Fibroblast of skin of scalp (primary cell): ENCODE measurements at places on chromosomes 16 and 17.

DNA sequence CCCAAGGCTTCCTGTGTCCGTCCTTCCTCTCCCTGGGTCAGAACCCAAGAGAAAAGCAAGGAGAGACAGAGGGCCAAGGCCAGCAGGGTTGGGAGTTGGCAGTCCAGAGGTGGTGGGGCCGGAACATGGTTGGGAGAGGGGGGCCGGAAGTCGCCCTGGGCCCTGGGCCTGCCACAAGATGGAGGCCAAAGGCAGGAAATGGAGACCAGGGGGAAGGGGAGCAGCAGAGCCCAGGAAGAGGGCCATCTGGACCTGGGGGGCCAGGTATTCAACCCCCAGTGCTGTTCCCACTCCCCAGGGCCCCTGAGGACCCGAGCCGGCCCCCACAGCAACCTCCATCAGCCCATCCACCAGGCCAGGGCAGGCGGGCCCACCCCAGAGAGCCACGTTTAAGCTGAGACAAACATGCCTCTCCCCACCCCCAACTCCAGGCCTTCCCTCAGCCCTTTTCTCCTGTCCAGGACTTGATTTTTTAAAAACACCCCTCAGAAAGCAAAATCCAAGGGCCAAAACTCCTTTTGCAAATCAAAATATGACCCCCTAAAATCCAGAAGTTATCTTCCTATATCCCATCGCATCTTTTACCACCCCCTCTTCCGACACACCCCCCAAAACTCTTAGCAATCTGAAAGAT is 4.4 kb upstream of the BCL6B start:
- DNase-seq, result no peak

DNA sequence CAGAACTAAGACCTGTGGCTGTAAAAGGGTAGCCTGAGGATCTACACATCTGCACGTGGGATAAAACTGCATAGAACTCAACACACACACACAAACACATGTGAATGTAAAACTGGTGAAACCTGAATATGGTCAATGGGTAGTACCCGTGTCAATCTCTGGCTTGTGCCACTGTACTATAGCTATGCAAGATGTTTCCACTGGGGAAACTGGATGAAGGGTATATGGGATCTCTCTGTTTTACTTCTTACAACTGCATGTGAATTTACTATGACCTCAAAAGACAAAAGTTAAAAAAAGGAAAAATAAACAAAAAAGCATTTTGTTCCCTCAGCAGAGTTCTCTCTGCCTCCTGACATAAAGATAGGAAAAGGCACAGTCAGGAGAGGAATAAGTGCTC is 143.3 kb upstream of the LHX1 start:
- no peak for DNase-seq

DNA sequence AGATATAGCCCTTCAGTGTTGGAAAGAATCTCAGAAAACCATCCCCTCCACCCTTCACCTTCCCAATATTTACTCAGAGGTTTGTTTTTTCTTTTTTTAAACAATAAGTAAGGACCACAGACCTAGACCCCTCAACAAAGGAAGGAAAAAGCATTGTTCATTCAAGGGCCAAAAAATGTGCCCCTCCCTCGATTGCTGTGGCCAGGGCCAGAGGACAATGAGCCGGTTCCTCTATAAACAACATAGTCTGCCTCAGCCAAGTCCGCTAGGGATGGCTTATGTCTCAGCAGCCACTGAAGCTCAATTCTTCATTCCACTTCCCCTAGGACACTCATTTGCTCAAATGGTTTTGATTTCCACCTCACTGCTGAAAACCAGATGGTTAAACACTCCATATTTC is 24.0 kb downstream of the TRIM16 start:
- DNase-seq, result no peak

DNA sequence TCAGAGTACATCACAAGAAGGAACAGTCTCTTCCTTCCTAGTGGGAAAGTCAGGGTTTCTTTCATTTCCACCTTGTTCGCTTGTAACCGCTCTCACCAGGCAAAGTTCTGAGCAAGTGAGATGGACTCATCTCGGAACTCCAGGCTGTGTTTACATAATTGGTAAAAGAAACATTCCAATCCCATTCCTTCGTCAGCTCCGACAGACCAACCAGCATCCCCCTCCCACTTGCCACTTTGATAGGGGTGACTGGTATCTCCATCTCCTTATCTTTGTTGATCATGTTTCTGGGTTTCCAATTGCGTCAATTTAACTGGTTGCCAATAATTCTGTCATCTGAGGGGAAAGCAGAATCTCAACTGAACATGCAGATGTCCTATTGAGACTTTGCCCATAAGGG is 36.8 kb upstream of the LYRM9 start:
- DNase-seq, result peak; percentile 2

GRCh38 chr16:50765260-50765659 is 23.4 kb downstream of the CYLD start:
- no peak for DNase-seq

DNA sequence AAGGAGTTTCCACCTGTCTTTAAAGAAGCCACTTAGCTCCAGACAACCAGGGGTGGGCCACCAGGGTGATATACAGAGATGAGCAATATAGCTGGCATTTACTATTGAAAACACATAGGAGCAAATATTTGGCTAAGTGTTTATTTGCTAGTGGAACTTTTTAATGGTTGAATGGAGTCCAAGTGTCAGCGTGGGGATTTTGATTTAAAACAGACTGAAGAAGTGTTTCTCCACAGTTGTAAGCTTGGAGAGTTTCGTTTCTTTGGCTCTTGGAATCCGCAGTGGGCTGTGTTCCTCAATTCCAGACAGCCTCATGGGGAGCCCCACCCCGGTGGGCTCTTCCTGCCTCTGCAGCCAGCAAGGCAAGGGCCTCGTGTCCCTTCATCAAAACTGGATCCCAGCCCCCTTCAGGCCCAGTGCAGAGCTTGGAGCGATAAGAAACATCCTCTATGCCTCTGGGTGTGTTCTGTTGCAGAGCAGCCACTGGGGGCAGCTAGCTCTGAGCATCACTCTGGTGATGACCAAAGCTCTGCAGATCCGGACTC is 36.1 kb downstream of the NOG start:
- DNase-seq, result peak; percentile 66

DNA sequence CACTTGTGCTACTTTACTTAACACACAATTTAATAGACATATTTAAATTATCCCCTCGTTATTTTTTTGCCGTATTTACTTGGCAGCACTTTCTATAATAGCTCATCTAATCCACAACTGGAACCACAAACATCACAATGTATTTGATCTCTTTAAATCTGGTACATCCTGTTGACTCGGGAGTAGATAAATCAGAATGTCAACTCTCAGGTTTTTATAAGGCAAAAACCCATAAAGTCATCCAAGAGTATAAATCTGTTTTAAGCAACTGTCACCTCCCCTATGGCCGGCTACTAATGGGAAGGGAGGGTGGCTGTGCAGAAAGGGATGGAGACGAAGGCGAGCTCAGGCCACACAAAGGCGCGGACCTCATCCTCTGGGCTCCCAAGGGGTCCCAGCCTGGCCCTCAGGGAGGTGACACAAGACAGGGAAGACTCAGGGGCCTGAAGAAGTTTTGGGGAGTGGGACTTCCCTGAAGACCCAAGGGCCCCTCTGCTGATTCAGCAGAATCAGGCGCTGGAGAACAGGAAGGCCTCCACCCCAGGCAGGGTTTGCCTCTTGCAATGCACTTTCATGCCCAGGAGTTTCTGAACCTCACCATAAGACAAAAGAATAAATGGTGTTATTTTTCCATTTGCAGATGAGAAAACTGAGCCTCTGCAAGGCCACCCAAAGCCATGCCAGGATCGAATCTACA is 122.5 kb downstream of the ZNF423 start:
- DNase-seq, result no peak

GRCh38 chr17:50708050-50709000 is 611 bp upstream of the ANKRD40 start:
- DNase-seq, result peak; percentile 51

DNA sequence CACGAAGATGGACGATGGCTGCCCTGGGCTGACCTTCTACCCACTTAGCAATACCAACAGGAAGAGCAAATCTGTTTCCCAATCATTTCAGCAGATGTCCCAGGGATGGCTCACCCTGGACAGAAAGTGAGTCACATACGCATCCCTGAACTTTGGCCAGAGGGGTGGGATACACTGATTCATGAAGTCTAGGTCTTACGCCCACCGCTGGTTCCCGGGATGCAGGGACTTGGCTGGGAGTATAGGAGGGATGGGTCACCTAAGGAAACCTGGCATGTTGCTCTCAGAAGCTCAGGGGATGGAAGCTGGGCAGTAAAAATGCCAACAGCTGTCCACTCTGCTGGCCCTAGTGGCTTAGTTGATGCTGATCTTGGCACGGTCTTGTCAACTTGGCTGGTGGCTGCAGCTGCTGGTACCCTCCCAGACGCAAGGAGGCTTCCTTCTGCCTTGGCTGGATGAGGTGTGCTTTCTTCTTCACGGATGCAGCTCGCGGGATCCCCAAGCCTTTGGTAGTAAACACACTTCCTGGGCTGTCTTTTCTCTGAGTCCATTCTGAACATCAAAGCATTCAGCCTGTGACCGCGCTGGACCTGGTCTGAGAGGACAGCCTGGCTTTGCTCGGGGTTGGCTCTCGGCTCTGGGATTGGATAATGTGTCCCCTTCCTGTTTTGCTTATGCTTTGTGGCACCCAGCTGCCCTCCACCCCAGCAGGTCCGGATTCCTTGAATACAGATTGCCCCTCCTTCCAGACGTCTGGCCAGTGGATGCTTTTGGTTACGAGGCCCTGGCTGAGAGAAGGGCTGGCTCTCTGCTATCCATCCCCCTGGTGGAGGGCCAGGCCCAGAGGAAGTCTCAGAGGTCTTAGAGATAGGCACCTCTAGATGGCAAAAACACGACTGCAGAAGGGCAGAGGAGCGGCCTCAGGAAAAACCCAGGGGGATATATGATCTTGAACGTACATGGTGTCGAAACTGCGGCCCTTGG is 71.5 kb downstream of the RAP1GAP2 start:
- DNase-seq, result peak; percentile 43

GRCh38 chr17:16935241-16935663 is 36.7 kb downstream of the TNFRSF13B start:
- DNase-seq, result no peak

DNA sequence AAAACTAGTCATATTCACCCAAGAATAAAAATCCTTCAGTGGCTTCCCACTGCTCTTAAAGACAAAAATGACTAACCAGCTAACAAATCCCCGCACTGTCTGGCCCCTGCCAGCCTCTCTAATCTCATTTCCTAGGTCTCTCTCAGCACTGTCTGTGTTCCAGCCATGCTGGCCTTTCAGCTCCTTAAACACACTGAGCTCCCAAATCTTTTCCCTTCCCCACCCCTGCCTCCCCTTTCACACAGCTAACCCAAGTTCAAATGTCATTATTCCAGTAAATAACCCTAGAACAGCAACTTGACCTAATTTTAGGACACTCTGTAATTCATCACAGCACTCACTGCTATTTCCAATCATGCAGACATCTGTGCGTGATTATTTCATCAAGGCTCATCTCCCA is 7.8 kb downstream of the SHCBP1 start:
- DNase-seq, result no peak

- peak; percentile 80 for DNase-seq
Measured at GRCh38 chr16:30996985-30997724, 12.1 kb downstream of the HSD3B7 start.

GRCh38 chr16:86044241-86044671 is 145.3 kb downstream of the IRF8 start:
- DNase-seq, result peak; percentile 34

DNA sequence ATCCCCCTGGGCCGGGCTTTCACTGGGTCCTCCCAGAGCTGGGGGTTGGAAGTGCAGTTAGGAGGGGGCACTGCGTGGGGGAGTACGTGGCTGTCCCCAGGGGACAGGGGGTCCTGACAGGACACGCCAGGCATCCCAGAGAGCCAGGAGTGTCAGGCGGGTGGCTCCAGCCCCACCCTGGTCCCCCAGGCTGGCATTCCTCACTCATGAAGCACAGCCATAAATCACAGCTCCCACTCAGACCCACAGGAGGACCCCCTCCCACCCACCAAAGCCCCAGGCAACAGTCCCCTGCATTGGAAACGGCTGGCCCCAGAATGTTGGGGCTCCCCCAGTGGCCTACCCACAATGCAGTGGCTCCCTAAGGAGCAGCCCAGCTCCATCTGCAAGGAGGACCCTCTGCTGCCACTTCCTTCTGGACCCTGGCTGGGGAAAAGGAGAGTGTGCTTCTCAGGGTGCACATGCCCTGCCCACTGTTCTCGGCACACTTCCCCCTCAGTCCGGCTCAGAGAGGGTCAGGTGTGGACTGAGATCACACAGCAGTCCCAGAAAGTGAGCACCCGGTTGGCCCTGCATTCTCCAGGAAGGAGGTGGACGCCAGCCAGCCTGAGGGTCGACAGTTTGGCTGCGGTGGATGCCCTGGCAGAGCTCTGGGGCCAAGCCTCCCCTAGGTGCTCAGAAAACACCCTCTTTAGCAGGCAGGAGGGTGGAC is 7.3 kb upstream of the FOXN1 start:
- no peak for DNase-seq
